Left lung (tissue), 14 donors: ENCODE measurements at places on chromosomes 5 and 9. TPM values are rescaled to one million over a fixed set of nuclear protein-coding genes. Genes with fewer than 3 reads are reported as not detected.

- no peak for DNase-seq
Observed at GRCh38 chr5:5332287-5332686, 90.2 kb upstream of the ICE1 start.

DNA sequence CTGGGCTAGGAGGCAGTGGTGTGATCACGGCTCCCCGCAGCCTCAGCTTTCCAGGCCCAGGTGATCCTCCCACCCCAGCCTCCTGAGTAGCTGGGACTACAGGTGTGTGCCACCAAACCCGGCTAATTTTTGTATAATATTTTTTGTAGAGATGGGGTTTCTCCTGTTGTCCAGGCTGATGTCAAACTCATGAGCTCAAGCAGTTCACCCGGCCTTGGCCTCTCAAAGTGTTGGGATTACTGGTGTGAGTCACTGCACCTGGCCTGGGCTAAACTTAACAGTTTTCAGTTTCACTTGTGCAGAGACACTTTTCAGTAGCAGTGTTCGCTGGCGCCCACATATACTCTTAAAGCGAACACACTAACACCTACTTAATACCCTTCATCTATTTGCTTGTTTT lies 205.6 kb upstream of the ZNF608 start:
- no peak for DNase-seq

- no peak for DNase-seq
Observed at GRCh38 chr5:18544421-18544820, 910.2 kb downstream of the TAF11L14 start.

Gene QSOX2
- 10.5 TPM for total RNA-seq
